Myocyte (in vitro differentiated cells): ENCODE measurements at places on chromosomes 11 and 22. TPM values are rescaled to one million over a fixed set of nuclear protein-coding genes. Genes with fewer than 3 reads are reported as not detected.

- peak; percentile 58 for DNase-seq
These were observed 12.9 kb upstream of the WT1 start for GRCh38 chr11:32448232-32448631.

Gene GALNT18
- total RNA-seq: 3.3 and 5.3 TPM in 2 replicates

Gene LRRN4CL
- 195 and 219 TPM in 2 replicates for total RNA-seq

- DNase-seq: no peak
These were observed 407.6 kb upstream of the CADM1 start for GRCh38 chr11:115911613-115912346.

Gene ART1
- 2.4 and 2.7 TPM in 2 replicates for total RNA-seq

DNA sequence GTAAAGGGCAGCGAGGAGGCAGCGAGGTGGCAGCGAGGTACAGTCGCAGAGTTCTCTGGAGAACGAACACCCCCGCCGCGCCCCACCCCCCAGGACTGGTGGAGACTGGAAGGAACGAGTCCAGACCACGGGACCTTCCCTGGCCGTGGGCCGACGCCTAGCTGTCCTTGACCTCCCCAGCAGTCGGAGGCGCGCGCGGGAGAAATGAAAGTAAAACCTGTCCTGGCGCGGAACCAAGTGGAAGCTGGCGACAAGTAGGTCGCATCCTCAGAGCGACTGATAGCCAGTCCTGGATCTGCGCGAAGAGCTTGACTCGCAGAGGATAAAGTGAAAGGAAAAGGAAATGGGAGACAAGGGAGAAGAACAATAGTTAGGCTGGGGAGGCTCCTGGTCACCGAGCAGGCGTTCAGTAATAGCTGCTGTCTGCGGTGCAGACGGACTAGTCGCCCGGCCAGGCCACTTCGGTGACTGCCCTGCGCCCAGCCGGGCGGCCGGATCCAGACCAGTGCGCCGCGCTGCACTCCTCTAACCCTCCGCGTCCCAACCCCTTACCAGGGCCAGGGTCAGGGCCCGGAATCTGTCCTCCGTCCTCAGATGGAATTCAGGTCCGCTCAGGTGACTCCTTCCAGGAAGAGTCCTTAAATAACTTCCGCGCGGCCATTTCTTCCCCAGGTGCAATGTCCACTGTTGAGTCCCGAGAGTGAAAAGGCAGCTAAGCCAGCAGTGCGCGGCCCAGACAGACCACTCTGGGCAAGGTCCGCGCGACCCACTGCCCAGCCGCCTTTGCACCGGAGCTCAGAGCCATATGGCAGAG lies 1.9 kb upstream of the ADM start:
- peak; percentile 83 for DNase-seq

- DNase-seq: no peak
These were observed 28.6 kb downstream of the MARK2 start for GRCh38 chr11:63867511-63867910.

- no peak for DNase-seq
These were observed 321.1 kb downstream of the NELL1 start for GRCh38 chr11:20990447-20990846.

GRCh38 chr11:116492600-116492999 lies 280.2 kb downstream of the BUD13 start:
- DNase-seq: no peak

DNA sequence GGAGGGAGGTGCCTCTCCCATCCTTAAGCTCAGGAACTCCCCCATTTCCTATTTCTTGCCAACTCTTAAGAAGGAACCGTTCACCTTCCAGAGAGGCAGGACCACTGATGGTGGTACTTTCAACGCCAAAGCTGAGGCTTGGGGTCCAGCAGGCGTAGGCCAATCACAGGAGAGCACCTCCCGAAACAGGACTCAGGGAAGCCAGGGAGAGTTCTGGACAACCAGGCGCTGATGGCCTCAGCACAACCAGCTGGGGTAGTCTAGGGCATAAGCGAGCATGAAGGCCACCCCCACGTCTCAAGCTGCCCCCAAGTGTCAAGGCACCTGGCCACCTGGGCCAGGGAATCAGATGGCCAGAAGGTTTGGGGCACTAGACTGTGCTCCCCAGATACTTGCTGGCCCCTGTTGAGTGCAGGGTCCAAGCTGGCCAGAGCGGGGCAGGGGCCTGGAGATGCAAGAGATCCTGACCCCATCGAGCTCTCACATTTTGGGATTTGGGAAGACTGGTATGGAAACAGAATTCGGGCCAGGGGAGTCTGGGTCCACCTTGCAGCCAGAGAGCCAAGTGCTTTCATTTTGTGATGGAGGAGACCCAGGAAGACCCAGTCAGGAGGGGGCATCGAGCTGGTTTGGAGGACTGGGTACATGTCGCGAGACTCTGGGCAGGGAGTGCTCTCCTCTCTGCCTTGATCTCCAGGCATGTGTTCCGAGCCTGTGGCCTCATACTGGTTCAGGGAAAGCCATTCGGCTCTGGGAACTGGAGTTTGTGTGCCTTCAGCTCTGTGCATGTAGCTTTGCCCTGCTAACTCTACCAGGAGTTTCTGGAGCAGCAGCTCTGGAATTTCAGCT lies 926 bp downstream of the CD6 start:
- no peak for DNase-seq

Gene KCNK4
- total RNA-seq: not detected in 2 replicates

DNA sequence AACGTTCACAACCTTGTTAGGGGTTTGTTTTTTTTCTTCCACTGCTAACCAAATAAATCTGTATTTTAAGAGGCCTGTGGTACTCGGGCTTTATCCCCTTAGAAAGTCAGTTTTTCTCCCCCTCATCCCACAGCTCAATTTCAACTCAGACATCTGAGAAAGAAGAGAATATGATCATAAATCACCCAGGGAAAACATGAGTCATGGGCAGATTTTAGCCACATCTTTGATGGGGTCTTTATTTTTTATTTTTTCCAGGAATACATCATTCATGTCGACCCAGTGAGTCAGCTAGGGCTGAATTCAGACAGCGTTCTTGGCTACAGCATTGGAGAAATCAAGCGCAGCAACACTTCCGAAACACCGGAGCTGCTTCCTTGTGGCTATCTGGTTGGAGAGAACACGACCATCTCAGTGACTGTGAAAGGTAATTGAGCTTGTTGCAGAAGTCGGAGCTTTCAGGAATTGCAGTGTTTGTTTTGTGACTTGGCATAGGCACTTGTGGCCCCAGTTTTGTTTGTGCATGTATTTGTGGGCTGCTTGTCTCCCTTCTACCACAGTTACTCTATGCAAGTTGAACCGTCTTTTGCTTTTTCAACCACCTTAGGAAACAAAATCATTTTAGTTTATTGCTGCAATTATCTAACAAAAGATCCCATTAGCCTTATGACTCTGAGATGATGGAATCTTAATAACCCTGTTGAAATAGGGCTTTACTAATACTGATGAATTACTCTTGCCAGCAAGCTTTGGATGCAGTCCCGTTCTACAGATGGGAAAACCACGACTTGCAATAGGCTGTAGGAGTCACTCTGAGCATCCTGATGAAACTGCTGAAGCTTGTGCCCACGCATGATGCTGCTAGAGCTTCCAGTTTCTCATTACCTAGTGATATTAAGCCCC lies 62.7 kb downstream of the DBX1 start:
- peak; percentile 61 for DNase-seq

Gene PACSIN3
- total RNA-seq: 29.9 and 35.9 TPM in 2 replicates

GRCh38 chr11:9074338-9075029 lies 16.9 kb downstream of the SCUBE2 start:
- no peak for DNase-seq

DNA sequence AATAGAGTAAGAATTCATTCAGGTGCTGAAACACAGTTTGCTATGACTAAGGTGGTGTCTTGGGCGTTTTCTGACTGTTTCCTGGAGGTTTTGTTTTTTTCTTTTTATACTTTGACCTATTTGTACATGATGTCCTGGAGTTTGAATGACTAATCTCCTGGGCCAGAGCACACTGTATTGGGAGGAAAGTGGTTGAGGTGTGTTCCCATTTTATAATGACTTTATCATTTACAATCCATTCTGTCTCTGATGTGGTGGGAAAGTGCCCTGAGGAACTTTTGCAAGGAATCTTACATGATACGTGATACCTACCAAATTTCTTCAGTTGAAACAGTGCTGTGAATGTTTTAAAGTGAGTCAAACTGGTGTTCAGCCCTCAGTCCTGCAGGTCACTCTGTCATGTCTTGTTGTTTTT lies 80.8 kb downstream of the TNRC6B start:
- no peak for DNase-seq

Gene MAPK8IP2
- 0.16 and 0.36 TPM in 2 replicates for total RNA-seq
